ENCODE measurements at places on chromosomes 13 and 19.

GRCh38 chr19:16347706-16348105, 23.1 kb downstream of the KLF2 start:
- DNase-seq = no peak

- peak; percentile 80 for DNase-seq
These were observed at the start of gene WIZ for GRCh38 chr19:15449620-15450527. WIZ (minus strand) TSS chr19:15449956; CDS start chr19:15448307, 1,649 bp downstream.

DNA sequence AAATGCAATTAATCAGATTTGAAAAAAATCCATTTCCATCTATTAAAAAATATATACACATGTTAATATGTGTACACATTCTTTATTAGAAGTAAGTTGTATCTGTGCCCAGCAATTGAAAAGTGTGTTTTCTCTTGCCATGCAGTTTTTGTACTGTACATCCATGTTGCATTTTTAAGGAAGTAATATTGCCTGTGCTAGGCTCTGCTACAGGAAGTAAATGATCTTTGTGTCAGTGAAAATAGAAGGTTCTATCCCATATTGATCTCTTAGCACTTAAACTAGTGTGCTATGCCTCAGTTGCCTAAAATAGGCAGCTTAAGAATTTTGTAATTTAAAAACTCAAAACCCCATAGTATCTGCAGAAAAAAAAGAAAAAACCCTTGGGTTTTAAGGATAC, 122.5 kb downstream of the CDK8 start:
- DNase-seq = no peak

- no peak for DNase-seq
These were observed at the start of gene BCAM for GRCh38 chr19:44808463-44809371. BCAM (plus strand) TSS chr19:44809103; CDS start chr19:44809125, 22 bp downstream.

DNA sequence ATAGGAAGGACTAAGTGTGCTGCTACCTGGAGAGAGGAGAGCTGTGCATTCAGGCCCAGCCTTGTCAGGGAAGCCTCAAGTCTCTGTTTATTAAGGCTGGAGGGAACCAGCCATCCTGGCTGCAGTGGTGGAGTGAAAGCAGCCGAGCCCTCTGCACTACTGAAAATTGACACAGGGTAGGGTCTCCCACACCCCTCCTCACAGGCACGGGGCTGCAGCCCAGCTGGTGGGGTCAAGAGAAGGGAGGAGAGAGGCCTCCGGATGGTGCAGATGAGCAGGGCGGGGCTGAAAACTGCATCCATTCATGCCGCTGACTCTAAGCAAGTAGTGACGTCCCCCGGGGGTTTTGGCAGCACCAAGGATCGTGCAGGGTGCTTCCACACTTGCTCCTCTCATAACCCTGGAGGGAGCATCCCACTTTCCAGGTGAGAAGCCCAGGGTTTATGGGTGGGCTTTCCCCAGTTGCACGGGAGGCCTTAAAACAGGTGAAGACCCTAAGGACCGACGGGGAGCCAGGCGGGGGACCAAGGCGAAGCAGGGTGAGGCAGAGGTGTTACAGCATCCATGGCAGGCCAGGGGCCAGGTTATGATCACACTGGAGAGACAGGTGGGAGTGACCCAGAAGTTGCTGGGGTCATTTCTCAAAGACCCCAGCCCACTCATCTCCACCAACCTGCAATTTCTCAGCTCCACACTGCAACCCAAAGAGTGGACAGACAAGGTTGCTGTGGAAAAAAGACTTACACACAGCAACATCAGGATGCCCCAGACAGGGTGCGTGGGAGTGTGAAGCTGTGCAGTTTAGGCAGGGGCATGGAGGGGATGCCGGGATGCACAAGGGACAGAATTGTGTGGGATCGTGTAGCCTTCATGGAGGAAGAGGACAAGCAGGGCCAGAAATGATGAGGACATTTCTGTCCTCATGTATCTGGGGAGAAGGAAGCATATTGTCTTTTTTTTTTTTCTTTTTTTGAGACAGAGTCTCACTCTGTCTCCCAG, 36.8 kb downstream of the VSTM2B start:
- DNase-seq = no peak

Data from hematopoietic multipotent progenitor cell treated with erythropoietin and hydrocortisone succinate and interleukin-3 and kit ligand, for 15 days (in vitro differentiated cells).